ENCODE measurements at places on chromosomes 16 and 17.

DNA sequence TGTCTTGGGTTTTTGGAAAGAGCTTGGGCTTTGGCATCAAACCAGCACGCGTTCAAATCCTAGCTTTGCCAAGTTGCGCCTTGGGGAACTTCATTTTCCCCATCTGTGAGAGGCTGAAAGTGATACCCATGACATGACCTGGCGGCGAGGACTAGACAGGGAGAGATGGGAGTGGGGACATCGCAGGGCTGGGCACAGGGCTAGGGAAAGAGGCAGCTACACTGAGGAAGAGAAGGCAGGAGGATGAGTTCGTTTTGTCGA is 202.9 kb downstream of the IRF8 start:
- no peak for DNase-seq

GRCh38 chr16:10923650-10924214 is 18.5 kb downstream of the DEXI start:
- no peak for DNase-seq

GRCh38 chr17:39069114-39069756 is 82.2 kb downstream of the PLXDC1 start:
- no peak for DNase-seq

GRCh38 chr17:48624544-48625494 is 1.3 kb downstream of the HOXB9 start:
- DNase-seq, result no peak

DNA sequence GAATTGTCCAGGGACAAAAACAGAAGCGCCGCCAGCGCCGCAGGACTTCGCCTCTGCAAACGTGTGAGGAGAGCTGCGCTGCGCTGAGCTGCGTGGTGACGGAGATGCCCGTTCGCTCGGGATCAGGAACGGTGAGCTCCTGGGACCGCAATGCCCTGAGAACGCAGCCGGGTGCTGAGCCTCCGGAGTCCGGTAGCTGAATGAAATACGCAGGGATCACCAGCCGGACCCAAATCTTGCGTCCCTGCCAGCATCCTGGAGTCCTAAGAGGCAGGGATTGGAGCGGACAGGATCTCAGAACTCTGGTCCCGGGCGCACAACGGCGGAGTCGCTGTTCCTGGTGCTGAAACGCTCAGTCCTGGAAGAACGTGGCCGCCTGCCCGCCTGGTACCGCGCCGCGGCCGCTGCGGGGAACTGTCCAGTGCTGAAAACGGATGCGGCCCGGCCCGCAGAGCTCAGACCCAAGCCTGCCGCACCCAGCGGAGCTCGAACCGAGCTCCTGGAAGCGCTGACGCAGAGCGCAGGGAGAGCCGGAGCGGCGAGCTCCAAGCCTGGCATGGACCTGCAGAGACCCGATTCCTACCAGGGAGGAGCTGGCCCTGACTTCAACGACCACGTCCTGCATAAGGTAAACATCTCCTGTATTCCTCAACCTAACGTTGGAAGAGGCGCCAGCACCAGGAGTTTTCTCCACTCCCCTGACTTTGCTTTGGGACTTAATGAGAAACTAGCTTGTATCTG is 41.5 kb downstream of the CD300LF start:
- DNase-seq, result no peak

- DNase-seq, result no peak
Observed at GRCh38 chr17:9672266-9672665, 26.9 kb downstream of the USP43 start.

DNA sequence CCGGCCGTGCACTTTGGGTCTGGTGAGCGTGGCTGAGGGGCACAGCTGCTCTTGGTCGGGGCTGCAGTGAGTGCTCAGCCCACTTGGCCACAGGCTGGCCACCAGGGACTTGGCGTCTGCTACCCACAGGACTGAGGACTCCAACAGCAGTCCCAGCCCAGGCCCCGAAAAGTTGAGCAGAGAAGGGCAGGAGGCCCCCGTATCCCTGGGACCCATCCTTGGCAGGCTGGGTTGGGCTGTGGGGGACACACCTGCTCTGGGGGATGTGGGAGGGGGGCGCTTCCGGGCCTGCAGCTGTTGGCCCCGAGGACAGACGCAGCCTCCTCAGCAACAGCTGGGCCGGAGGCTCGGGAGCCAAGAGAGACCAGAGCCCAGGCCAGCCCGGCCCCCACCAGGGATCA is 19.4 kb upstream of the SSTR5 start:
- DNase-seq, result no peak

- no peak for DNase-seq
Observed at GRCh38 chr16:67862623-67863583, 9.9 kb upstream of the EDC4 start.

GRCh38 chr17:83083368-83084201 is 4.2 kb downstream of the METRNL start:
- DNase-seq, result peak; percentile 94

DNA sequence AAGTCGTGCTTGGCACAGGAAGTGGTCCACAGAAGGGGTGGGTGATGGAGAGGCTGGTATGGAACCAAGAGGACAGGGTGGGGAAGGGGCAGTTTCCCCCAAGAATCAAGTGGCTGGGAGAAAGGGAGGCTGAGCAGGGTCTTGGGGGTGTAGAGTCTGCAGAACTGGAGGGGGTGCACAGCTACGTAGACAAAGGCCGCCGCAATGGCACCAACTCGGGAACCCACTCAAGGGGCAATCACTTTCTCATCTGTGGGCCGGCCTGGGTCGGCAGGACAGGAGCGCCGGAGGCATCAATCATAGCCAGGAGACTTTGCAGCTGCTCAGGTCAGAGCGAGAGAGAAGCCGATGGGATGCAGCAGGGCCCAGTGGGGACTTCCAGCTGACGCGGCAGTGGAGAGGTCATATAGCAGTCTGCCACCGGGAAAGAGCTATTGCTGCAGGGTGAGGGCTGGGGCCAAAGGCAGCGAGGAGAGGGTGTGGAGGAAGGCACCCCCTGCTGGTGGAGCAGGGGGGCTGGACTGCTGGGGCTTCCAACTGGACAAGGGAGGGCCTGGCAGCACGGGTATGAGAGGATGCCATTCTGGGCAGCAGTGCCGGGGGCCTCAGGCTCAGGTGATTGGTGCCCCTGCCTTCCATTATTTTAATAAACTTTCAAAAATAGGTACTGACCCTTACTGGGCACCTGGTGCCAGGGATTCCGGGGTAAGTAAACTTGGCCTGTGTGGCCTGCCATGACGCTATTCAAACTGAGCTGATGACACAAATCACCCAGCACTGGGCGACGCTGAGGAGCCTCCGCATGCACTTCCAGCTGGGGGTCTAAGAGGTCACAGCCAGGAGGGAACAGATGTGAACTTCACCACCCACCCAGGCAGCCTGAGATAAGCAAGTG is 52.5 kb upstream of the MTSS2 start:
- DNase-seq, result peak; percentile 68

DNA sequence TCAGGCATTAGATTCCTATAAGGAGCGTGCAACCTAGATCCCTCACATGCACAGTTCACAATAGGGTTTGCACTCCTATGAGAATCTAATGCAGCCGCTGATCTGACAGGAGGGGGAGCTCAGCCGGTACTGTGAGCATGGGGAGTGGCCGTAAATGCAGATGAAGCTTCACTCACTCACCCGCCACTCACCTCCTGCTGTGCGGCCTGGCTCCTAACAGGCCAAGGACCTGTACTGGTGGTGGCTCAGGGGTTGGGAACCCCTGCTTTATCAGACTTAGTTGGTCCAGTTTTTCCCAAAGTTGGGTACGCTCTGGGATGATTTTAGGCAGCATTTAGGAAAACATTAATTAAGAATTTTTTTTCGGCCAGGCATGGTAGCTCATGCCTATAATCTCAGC is 103.8 kb downstream of the MARF1 start:
- DNase-seq, result no peak

- DNase-seq, result no peak
Observed at GRCh38 chr16:74667255-74667700, 601 bp upstream of the RFWD3 start.

DNA sequence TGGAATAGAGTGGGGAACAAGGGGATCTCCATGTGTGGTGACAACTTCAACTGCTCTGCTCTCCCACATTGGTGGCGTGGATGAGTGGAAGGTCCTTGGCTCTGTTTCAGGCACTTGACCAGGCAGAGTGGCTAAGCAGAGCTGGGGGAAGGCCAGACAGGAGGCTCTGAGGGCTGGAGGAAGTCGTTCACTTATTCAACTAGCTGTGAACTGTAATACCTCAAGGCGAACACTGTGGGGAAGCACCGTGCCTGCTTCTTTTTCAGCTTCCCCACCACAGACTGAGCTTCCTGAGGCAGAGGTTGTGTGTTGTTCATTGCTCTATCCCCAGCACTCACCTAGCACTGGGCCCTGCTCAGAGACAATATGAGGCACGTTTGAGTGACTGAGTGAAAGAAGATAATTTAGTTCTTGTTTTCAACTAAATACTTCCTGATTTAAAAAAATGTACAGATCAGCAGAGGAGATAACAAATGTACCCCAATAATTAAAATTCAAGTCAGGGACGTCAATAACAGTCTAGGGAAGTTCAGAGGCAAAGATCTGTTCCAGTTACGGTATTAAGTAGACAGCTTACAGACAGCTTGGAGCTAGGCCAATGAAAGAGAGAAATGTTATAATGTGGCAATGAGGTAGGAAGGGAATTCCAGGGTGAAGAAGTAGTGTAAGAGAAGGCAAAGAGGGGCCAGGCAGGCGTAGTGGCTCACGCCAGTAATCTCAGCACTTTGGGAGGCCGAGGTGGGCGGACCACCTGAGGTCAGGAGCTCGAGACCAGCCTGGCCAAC is 34.7 kb downstream of the MYO18A start:
- no peak for DNase-seq

GRCh38 chr16:54327609-54328008 is 41.0 kb upstream of the IRX3 start:
- DNase-seq, result no peak

GRCh38 chr16:11140867-11141266 is 115.1 kb downstream of the SOCS1 start:
- DNase-seq, result no peak

GRCh38 chr17:39782980-39783379 is 45.2 kb downstream of the GRB7 start:
- DNase-seq, result no peak

- no peak for DNase-seq
Observed at GRCh38 chr16:86681757-86682106, 103.4 kb downstream of the FOXL1 start.

GRCh38 chr16:53559270-53559951 is 56.4 kb upstream of the AKTIP start:
- no peak for DNase-seq

- DNase-seq, result no peak
Observed at GRCh38 chr17:83101805-83102480, 22.5 kb downstream of the METRNL start.

GRCh38 chr16:56268799-56269198 is 77.5 kb downstream of the GNAO1 start:
- no peak for DNase-seq

DNA sequence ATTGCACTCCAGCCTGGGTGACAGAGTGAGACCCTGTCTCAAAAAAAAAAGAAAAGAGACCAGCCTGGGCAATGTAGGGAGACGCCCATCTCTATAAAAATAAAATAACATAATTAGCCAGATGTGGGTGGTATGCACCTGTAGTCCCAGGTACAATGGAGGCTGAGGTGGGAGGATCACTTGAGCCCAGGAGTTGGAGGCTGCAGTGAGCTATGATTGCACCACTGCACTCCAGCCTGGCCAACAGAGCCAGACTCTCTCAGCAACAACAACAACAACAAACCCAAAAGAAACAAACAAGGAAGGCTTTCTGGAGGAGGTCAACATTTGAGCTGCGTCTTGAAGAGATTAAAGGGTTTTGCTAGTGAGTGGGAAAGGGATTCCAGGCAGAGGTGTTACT is 8.3 kb downstream of the EEF2K start:
- DNase-seq, result no peak

- no peak for DNase-seq
Observed at GRCh38 chr16:31561426-31562233, 33.9 kb downstream of the AHSP start.

DNA sequence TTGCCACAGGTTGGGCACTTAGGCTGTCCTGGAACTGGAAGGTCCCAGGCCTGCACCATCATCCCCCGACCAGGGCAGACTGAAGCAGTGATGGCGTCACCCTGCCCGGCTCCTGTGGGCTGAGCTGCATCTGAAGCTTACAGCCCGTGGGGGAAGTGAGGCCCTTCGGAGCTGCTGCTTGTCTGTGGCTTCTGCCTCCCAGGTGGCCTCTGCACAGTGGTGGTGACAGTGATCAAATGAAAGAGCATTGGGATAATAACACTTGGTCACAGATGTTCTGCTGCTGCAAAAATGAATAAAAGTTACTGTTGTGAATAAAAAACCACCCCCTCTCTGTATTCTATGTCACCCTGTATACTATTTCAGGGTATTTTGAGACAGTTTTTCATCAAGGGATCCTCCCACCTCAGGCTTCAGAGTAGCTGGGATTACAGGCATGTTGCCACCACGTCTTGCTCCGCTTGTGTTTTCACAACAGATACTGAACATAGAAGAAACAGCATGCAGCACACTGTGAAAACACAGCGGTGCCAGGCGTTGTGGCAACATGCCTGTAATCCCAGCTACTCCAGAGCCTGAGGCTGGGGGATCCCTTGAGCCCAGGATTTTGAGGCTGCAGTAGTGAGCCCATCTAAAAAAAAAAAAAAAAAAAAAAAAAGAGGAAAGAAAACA is 165.0 kb downstream of the LGALS9B start:
- no peak for DNase-seq

- no peak for DNase-seq
Observed at GRCh38 chr17:59328601-59329000, 2.9 kb upstream of the YPEL2 start.

- no peak for DNase-seq
Observed at GRCh38 chr17:8766731-8767130, 8.4 kb upstream of the SPDYE4 start.

GRCh38 chr16:14219983-14220382 is 148.9 kb downstream of the MRTFB start:
- DNase-seq, result no peak

DNA sequence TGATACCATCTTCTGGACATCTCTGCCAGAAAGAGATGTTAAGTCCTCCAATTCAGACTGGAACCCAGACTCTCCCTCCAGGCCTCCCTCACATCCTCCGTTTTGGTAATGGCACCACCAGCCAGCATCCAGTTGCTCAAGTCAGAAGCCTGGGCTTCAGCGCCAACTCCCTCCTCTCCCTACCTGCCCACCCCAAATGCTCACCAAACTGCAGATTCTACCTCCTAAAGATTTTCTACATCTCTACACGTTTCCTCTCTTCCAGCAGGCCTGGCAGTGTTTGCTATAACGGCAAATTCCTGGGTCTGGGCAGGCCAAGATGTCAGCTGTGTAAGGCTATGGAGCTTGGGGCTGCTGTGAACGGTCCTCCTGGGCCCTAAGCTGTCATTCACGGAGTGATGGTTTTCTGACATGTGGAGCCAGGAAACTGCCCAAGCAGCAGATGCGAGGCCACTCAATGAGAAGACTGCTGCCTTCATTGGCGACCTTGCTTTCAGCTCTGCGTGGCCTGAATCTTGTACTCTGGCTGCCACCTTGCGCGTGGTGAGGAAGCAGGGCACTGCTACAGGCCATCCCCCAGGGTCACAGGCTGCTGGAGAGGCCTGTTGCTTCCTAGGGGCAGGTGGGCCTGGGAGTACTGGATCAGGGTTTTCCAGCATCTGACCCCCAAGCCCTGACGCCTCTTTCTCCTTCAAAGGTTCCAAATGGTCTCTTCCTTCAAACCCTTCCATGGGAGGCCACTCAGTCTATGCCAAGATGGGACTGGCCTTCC is 37.7 kb downstream of the TBX4 start:
- no peak for DNase-seq

GRCh38 chr16:80985611-80986010 is 21.1 kb downstream of the CMC2 start:
- no peak for DNase-seq

- no peak for DNase-seq
Observed at GRCh38 chr17:63850401-63850800, 7.9 kb upstream of the SMARCD2 start.
